ENCODE measurements at places on chromosomes 2 and 18. TPM values are rescaled to one million over a fixed set of nuclear protein-coding genes. Genes with fewer than 3 reads are reported as not detected.

Gene DES
- total RNA-seq, result 0.10 TPM

Gene WNT10A
- not detected for total RNA-seq

DNA sequence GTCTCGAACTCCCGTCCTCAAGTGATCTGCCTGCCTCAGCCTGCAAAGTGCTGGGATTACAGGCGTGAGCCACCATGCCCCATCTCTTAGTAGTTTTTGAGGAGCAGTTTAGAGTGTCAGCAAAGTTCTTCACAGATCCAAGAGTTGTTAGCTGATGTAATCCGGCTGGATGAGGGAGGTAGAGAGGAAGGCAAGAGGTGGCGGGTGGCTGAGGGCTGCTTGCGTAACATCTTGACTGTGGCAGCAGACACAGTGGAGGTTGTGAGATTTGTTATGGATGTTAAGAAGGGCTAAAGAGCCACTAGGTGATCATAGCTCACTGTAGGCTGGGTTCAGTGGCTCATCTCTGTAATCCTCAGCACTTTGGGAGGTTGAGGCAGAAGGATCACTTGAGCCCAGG lies 19.5 kb upstream of the FAM136A start:
- no peak overlapping the region for H3K4me3 ChIP-seq
- no peak overlapping the region for H3K27ac ChIP-seq
- H3K4me1 ChIP-seq, result no peaks in the 10 kb centered on the region
- H3K27me3 ChIP-seq, result no peaks in the 10 kb centered on the region
- no peak for DNase-seq
- H3K36me3 ChIP-seq, result no peaks in the 10 kb centered on the region

Gene FRZB
- total RNA-seq, result 90.8 TPM

GRCh38 chr2:132255714-132256113 lies 94.0 kb upstream of the ANKRD30BL start:
- H3K4me3 ChIP-seq, result no peak overlapping the region
- DNase-seq, result no peak
- peaks cover 16% of the 10 kb centered on the region for H3K36me3 ChIP-seq

DNA sequence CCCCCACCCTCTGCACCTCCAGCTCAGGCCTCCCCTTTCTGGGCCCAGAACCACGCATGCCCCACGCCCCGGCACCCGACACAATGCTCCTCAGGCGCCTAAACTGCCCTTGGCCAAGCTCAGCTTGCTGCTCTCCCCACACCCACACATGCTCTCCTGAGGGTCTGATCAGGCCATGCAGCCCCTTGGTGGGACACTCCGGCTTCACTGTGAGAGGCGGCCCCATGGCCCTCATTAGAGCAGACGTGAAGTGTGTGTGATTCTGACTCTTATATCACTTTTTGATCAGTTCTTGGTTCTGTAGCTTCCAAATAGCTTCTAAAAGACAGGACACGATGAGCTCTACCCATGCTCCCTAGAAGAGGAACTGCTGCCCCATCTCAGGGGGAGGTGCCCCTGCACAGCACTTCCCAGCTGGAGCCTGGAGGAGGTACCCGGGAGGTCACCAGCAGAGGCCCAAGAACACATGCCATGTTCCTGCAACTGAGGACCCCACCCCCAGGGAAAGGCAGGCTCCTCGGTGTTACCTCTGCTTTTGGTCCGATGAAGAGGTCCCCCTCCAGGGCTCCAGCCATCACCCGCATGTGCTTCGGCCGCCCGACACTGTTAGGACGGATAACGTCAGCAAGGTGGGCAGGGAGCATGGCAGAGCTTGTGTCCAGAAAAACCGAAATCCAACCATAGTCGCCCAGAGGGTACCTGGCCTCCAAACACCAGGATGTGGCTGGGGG lies 3.6 kb downstream of the ACTR1B start:
- H3K4me3 ChIP-seq, result peak overlapping the region; percentile 69
- H3K36me3 ChIP-seq, result peaks cover 37% of the 10 kb centered on the region
- H3K27ac ChIP-seq, result no peak overlapping the region
- DNase-seq, result no peak

Gene SPP2
- not detected for total RNA-seq

Gene SDC1
- total RNA-seq, result 3.6 TPM
